ENCODE measurements at places on chromosomes 7 and 10. TPM values are rescaled to one million over a fixed set of nuclear protein-coding genes. Genes with fewer than 3 reads are reported as not detected.

DNA sequence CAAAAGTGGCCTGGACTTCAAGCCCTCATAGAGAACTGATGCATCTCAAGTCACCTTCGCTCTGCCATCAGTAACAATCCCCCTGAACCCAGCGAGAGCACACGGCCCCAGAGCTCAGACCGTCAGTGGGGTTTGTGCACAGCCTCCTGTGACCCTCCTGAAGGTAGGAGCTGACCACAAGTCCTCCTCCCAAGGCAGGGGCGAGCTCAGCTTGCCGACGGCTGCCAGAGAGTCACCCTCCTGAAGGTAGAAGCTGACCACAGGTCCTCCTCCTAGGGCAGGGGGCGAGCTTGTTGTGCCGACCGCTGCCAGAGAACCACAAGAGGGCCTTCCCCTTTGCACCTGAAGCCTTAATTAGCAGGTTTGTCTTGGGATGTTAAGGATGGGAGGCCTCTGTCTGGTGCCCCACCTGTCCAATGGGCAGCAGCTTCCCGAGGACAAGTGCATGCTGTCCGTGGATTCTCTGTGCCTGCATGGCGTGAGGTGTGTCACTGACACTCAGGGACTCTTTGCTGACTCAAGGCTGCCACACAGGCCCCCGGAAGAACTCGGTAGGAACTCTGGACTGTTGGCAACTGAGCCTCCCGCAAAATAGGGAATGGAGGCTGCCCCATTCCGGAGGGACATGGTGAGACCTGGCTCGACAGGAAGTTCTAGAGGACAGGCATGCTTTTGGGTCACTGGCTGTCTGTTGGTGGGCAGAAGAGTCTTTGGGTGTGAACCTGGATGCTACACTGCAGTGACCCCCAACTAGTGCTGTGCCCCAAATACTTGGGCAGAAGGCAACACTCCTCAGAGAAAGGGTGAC, 487.4 kb downstream of the DNAJB6 start:
- DNase-seq: no peak

GRCh38 chr10:126972635-126973414, 67.6 kb downstream of the DOCK1 start:
- peak; percentile 86 for DNase-seq

DNA sequence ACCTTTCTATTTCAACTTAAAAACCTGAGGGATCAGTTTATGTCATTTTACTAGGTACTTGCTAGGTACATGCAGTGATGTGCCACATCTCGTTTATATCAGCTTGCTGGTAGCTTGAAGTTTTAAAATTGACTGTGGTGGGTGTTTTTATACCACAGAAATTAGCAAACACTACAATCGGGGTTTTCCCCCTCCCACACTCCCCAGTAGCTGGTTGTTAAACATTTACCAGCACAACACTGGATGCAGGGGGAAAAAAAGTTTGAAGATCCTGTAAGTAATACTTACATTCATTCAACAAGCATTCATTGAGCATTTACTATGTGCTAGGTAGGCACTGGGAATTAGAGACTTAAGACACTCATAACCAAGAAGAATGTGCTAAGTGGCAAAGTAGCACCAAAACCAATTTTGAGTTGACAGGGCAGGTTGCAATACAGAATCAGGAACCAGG, 32.6 kb downstream of the USP6NL start:
- no peak for DNase-seq

Gene FAM237B
- polyA plus RNA-seq: 1.1 TPM

Gene CEP55
- 21.6 TPM for polyA plus RNA-seq

Data from left kidney (tissue), 8 donors.